Right renal cortex interstitium (tissue), 3 donors: ENCODE measurements at places on chromosomes 4 and X. TPM values are rescaled to one million over a fixed set of nuclear protein-coding genes. Genes with fewer than 3 reads are reported as not detected.

The EGFL6 gene
- 25.2 TPM for polyA plus RNA-seq

The GAGE12H gene
- polyA plus RNA-seq: not detected

DNA sequence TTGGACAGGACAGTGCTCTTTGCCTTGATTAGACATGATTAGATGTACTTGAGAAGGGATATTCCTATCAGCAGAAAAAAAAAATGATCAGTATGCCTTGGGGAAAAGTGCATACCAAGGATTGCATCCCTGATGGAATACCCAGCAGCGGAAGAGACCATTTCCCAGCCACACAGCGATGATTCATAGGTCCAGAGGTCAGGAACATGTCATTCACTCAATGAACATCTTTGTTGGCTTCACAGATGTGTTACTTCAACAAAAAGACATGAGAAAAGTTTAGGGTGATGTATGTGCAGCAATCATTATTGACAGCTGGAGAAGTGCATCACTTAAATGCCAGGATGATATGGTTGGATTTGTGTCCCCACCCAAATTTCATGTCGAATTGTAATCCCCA, 293.5 kb downstream of the ZNF674 start:
- no peak for DNase-seq

DNA sequence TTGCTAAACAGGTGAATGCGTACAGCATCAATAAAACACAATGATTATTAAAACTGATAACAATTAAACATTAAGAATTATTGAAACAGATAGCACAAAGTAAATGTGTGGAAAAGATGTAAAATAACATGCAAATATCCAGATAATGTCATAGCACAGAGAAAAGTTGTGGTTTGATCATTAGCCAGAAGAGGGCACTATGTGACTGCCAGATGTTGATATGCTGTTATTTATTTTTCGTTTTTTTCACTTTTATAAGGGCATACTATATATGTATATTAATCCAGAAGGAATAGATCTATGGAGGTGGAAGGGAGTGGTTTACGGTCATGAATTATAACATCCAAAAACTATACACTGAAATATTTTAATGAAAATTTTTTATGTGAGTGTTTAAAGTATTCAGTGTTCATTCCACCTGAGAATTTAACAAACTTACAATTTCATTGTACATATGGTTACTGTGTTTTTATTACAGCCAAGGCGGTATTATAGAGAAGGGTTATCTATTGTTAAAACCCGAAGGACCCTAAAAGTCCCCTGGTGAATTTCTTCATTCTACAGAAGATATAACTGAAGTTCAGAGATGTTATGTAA, 211.9 kb upstream of the UGT8 start:
- peak; percentile 16 for DNase-seq

- DNase-seq: no peak
Observed at GRCh38 chr4:54683616-54684346, 26.0 kb downstream of the KIT start.

DNA sequence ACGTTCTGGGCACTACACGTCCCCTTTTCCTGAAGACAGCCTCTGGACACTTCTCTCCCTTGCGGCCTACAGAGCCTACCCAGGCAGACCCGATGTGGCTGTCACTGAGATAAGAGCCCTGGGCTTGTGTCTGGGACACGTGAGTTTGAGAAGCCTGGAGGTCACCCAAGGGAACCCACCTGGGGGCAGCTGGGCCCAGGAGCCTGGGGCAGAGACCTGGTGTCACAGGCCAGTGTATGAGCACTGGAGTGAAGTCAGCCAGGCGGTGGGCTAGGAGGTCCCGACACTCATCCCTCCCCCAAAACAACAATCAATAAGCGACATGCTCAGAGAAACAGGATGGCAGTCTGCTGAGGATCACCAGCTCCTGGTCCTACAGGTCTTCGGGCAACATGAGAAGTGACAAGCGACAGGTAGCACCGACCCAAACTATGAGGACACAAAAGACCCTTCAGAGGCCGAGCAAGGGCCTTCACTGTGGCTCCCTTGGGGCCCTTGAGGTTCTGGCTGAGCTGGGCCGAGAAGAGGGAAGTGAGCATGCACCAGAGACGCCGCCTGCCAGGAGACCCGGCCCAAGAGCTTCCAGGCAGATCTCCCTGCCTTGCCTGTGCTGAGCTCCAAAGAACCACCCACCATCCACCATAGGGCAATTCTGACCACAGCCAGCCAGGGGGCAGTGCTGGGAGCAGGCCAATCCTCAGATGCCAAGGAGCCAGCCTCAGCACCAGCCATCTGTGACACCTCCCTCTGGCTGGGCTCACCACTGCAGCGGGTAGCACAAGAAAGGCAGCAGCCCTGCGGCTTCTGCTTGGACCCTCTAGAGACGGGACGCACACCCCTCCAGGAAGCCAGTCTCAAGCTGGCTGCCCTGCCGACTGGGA, 11.0 kb upstream of the DUSP9 start:
- DNase-seq: no peak

DNA sequence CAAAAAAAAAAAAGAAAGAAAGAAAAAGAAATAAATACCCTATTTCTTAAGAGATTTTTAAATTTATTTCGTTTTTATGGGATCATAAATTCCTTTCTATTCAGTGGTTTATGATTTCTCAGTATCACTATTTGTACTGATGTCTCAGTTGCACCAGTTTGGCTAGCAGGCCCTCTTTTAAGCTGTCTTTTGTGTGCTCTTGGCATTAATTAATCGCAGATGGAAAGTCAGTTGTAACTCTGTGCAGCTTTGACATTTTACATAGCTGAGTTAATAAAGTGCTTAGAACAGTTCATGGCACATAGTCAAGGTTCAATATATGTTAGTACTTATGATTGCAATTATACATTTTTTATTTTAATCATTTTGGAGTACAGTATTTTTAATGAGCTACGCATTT, 123.7 kb upstream of the NUDT6 start:
- no peak for DNase-seq

- no peak for DNase-seq
Observed at GRCh38 chr4:147510962-147511668, 30.2 kb downstream of the EDNRA start.

DNA sequence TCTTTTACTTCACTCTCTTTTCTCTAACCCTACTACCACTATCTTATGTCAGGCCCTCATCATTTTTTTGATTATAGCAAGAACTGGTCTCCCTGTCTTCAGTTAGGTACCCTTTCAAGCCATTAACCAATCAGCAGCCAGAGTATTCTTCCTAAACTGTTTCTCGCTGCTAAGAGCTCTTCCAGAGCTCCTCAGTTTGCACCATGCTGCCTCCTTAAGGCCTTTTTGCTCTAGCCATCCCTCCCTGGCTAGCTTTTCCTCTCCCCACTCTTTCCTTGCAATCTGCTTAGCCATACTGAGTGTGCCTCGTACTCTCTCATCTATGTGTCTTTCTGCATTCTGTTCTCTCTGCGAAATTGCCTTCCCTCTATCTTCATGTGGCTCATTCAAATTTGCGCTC, 32.9 kb downstream of the KIF4A start:
- no peak for DNase-seq

GRCh38 chr4:95540227-95540626, 8.5 kb downstream of the UNC5C start:
- DNase-seq: no peak
